ENCODE measurements at places on chromosomes 2 and 18.

GRCh38 chr2:109242210-109242653 is 113.2 kb downstream of the SH3RF3 start:
- no peak for DNase-seq

GRCh38 chr2:109418716-109419115 is 195.1 kb downstream of the SEPTIN10 start:
- no peak for DNase-seq

- no peak for DNase-seq
Observed at GRCh38 chr2:16774980-16775898, 109.6 kb upstream of the CYRIA start.

DNA sequence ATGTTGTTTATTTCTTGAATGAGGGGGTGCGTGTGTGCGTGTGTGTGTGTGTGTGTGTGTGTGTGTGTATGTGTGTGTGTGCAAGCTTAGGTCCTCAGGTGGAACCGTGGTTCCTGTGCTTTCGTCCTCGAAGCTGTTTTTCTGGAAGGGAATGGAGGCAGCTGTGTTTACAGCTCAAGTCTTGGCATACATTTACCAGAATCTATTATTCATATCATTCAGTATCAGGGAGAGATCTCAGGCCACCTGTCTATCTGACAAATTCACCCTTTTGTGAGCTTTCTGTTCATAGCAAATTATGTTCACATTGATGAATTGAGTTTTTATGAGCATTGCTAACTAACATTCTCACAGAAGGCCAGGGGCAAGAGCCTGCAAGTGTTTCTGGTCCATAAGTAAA is 550.4 kb downstream of the ARHGAP15 start:
- DNase-seq, result no peak

DNA sequence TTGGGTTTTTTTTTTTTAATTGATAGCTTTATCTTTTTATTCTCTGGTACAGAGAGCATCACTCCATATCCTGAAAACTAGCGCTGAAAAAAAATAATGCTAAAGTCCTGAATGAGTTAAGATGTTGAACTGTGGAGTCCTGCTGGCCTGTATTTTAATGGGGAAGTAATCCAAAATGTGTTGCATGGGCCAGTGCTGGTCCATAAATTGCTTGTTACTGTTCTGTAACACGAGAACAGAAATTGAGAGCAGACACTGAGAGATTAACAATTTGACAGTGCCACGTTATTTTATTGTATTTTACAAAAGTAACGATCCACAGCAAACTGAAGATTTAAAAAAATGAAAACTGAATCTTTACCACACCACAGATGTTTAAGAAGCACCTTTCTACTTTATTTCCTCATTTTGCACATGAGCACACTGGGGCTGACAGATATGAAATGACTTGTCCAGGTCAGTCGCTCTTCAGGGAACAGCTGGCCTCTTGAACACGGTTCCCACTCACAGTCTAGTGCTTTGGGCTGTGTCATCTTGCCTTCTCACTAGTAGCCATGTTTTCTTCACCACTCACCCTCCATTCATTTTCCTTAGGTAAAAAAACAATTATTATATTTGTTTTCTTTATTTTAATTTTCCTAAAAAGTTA is 35.3 kb downstream of the ZCCHC2 start:
- no peak for DNase-seq

- no peak for DNase-seq
Observed at GRCh38 chr2:61720911-61721310, 132.9 kb downstream of the FAM161A start.

GRCh38 chr2:46461709-46462171 is 17.6 kb upstream of the TMEM247 start:
- DNase-seq, result no peak

DNA sequence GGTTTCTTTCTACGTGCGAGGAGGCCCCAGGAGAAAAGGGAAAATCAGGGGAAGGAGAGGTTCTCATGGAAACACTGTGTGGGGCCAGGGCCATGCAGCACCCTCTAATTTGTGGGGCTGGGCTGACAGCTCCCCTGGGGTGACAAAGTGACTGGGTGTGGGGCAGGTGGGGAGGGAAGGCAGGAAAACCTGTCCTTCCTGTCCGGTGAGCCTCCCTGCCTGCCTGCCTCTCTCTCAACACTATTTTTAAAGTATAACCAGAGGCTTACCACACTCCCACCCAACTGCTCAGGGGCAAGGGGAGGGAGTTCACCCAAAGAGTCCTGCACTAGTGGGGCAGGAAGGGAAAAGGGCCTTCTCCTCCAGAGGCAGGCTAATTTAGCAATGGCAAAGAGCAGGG is 10.5 kb upstream of the EPAS1 start:
- no peak for DNase-seq

All from activated CD8-positive, alpha-beta memory T cell treated with anti-CD3 and anti-CD28 coated beads for 1 hour (primary cell).